ENCODE measurements at places on chromosomes 2 and 18.

DNA sequence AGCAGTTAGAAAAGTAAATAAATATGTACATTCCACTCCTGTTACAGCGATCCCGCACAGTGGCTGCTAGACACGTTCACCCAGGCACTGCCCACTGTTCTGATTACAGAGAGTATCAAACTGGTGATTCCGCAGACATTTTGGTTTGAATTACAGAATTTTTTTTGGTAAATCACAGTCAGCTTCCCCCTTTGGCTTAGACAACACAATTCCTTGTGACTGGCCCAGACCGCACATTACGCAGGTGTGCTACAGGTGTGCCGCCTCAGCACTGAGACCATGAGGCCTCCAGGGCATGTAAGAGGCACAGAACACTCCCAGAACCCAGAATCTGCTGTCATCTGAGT is 112.3 kb downstream of the PXDN start:
- no peak for DNase-seq

DNA sequence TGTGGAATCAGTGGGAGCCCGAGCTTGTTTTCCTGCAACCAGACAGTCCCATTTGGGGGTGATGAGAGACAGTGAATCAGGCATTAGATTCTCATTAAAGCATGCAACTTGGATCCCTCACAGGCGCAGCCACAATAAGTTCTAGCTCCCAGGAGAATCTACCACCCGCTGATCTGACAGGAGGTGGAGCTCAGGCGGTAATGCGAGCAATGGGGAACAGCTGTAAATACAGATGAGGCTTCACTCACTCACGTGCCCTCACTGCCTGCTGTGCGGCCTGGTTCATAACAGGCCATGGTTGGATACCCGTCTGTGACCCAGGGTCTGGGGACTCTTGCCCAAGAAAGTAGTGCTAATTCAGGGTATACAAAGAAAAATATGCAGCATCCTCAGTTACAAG is 144.8 kb upstream of the RGPD4 start:
- DNase-seq: no peak

- DNase-seq: no peak
Observed at GRCh38 chr2:17540093-17540812, at the start of gene VSNL1. Gene VSNL1, plus strand, starts transcription at chr2:17540696. Its CDS starts 51,379 bp downstream, at chr2:17592075.

- DNase-seq: no peak
Observed at GRCh38 chr2:133053541-133053940, 383.5 kb upstream of the LYPD1 start.

DNA sequence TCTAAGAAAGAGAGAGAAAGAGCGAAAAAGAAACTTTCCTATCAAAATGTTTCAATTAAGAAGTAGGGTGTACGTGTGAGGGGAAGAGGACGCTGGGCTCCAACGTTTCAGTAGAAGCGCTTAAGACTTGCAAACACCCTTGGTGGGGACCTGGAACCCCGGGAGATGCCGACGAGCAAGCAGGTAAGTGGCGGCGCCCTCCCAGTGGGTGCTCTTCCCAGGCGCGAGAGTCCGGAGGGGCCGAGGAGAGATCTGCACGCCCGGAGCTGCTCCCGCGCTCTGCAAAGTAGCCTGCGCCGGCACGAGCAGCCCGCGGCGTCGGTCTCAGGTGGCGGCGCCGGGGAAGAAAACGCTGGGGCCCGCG is 678 bp upstream of the OTX1 start:
- DNase-seq: no peak

- DNase-seq: no peak
Observed at GRCh38 chr2:96808176-96808837, 7.8 kb upstream of the CNNM3 start.

DNA sequence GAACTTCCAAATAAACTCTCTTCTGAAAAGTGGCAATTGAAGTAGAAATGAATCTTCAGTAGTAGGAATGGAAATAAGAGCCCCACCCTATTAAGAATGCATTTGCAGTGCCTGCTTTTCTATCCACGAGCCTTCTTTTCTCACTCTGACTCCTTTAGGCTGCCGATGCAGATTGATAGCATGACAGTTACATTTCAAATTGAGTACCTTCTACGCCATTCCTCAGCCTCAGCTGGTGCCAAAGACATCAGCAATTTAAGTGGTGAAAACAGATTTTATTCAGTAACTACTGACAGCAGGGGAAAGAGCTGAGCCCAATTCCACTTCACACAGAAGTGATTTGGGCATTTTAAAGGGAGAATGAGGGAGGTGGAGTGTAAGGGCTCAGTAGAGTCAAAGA is 85.5 kb downstream of the PTH2R start:
- no peak for DNase-seq

DNA sequence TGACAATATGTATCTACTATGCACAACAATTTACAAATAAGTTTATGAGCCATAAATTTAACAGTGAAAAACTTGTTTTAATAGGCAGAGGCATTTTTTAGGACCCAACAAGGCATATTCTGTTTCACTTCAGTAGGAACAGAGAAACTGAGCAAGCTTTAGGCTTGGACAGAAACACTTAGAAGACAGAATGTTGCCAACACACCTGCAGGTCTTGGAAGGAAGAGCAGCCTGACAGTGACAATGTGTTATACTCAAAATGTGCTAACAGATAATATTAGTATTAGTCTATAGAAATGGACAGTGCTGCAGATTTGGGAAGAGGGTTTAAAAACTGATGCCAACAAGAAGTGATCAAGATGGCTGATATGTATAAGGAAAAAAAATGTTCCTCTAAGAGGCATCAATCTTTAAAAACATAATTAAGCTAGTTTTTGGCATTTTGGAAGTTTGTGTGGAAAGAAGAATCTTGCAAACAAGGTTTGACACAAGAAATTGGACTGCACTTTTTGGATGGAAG is 297.1 kb upstream of the FSIP2 start:
- DNase-seq: no peak

DNA sequence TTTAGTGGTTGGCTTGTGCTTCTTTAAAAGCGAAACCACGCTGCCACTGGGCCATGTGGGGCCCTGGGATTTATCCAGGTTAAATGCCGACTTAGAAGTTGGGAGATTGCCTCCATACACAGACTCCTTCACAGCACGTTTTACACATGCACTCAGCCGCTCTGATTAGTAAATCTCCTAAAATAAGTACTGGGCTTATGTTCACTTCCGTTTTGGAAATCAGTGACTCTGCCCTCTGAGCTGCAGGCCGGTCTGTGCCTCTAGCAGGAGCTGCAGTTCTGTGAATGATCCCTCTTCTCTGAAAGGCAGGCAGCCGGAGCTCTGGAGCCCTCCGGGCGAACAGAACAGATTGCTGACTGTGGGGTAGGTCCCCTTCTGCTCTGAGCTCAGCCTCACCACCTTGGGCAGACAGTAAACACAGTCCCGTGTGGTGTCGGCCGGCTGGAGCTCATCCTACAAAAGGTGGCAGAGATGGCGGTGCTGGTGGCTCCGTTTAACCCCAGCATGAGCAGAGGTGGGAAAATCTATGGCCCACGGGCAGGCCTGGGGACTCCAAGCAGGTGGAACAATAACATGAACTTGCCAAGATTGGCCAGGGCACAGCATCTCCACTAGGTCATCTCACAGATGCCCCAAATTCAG is 9.8 kb upstream of the RAB17 start:
- DNase-seq: no peak

DNA sequence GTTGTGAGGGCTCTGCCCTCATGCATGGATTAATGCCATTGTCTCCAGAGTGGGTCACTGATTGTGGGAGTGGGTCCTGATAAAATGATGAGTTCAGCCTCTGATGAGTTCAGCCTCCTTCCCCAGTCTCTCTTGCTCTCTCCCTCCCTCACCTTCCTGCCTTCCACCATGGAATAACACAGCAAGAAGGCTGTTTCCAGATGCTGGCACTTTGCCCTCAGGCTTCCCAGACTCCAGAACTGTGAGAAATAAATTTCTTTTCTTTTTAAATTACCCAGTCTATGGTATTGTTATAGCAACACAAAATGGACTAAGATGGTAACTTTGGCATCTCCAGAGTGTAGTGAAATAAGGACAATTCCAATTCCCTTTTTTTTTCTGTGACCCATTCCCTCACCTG is 47.1 kb upstream of the MAP4K3 start:
- no peak for DNase-seq

GRCh38 chr2:28952836-28953211 is 28.3 kb upstream of the TOGARAM2 start:
- DNase-seq: no peak

- no peak for DNase-seq
Observed at GRCh38 chr18:36576339-36576738, 252.5 kb downstream of the TPGS2 start.

DNA sequence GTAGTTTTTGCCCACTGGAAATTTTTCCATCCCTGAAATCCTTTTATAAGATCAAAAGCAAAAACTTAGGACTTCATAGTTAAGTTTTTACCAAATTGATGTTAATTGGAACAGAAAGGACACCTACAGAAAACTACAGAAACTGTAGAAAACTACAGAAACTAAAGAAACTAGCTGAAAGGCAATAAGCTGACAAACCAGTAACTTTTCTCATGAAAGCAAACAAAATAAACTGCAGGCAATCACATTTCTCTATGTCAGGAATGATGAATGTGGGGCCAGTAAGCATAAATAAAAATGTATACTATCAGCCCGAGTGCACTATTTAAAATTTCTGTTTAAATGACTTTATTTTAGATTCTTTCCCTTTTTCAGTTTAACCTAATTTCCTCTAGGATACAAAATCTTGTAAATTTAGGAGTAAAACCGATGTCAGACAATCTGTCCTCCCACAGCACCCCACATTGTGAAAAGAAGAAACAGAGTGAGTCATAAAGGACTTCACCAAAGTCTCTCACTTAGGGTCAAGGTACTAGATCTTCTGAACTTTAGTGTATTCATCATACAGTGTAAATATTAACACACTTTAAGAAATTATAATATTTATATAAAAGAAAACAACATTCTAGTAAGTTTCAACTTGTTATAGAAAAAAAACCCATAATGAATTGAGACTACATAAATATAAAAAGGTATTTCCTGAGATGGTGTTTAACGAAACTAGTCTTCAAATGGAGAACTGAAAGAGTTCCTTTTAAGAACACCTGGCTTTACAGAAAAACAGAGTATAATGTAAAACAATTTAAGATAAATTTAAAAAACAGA is 46.6 kb downstream of the USP40 start:
- no peak for DNase-seq

DNA sequence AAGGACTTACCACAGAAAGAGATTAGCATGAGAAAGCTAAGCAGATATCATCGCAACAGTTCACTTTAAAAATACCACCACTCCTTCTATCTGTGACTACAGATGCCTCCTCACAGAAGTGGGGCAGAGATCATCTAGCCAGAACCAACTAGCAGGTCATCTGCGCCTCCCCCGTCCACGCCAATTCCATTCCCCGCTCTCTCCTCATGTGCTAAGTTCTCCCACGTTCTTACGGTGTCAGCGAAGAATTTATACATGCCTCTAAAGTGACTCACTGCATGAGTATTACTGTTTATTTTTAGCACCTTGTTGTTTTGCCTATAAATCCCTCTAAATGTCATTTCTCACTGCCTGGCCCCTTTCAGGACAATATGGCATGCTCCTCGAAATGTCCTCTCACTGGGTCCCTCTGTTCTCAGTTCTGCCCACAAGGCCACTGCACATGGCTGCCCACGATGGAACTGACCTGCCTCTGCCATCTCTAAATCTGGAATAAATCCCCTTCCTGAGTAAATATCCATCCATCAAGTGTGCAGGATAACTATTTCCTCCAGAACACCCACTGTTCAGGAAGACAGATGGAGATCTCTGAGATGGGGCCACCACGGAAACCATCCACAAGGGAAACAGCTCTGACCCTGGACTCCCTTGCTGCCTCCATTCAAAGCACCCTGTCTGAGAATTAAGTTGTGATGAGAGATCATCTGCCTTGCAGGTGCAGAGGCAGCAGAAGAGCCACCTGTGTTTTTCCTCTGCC is 137.7 kb downstream of the IRS1 start:
- DNase-seq: no peak

DNA sequence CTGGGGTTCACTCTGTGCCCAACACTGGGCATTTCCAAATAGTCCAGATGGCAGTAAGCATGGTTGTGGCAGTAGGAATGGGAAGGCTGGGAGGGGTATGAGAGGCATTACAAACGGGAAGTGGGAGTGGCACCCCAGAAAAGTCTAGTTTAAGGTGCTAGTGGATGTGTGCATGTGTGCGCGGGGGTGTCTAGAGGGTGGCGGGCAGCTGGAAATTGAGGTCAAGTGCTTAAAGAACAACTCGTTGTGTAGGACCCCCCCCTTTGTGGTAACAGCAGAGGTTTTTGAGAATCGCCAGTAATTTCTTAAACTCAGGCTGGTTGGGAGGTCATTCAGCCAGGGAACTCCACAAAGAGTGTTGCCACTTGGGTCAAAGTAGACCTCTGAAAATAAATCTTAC is 69.9 kb downstream of the RHBDD1 start:
- DNase-seq: no peak

DNA sequence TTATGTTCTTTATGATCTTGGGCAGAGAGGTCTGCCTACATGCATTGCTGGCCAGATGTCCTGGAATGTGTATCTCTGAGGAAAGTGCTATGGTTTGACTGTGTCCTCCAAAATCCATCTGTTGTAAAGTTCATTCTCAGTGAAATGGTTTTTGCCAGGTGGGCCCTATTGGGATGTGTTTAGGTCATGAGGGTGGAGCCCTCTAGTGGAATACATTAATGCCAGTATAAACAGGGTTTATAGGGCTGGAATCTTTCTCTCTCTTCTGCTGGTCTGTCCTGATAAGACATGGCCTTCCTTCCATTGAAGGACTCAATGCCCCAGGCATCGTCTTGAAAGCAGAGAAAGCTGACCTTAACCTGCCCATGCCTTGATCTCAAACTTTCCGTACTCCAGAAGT is 258.5 kb downstream of the RPIA start:
- no peak for DNase-seq

DNA sequence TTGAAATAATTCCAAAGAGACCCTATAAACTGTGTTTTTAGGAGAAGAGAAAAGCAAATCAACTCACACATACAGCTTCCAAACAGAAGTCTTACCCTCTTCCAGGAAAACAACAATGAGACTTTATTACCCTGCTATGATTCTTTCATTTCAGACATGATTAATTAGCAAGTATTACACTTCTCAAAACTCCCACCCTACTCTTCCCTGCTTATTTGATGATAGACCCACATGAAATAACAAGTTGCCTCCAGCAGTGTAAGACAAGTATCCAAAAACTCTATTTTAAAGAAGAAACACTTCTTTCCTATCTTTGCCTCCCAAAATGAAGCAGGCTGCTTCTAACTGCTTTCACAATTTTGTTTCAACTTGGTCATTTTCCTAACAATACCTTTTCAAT is 4.1 kb downstream of the FIGN start:
- DNase-seq: no peak

- DNase-seq: no peak
Observed at GRCh38 chr18:45236676-45237075, 378.6 kb upstream of the SLC14A2 start.

- no peak for DNase-seq
Observed at GRCh38 chr2:32772638-32773447, 145.0 kb downstream of the TTC27 start.

GRCh38 chr18:36601316-36601715 is 227.5 kb downstream of the TPGS2 start:
- DNase-seq: no peak

GRCh38 chr18:10397004-10397403 is 57.4 kb upstream of the APCDD1 start:
- no peak for DNase-seq

Measured in activated T-cell treated with anti-CD3 and anti-CD28 coated beads for 24 hours (primary cell).